Endothelial cell of coronary artery (primary cell): ENCODE measurements at places on chromosomes 2 and 18. TPM values are rescaled to one million over a fixed set of nuclear protein-coding genes. Genes with fewer than 3 reads are reported as not detected.

Gene RIF1
- total RNA-seq: 31.6 and 37.6 TPM in 2 replicates

Gene RPRM
- not detected in 2 replicates for total RNA-seq

Gene CCDC74A
- 1.6 and 2.1 TPM in 2 replicates for total RNA-seq

Gene EVX2
- not detected in 2 replicates for total RNA-seq

Gene RIT2
- total RNA-seq: not detected in 2 replicates

Gene FARP2
- 32.0 and 39.8 TPM in 2 replicates for total RNA-seq

Gene MPP4
- 7.4 and 8.9 TPM in 2 replicates for total RNA-seq

Gene RGPD6
- 35.4 and 44.7 TPM in 2 replicates for total RNA-seq

Gene DTNB
- 3.2 and 5.1 TPM in 2 replicates for total RNA-seq

Gene AOX1
- 3.9 and 14.3 TPM in 2 replicates for total RNA-seq

Gene CPS1
- 3.9 and 7.2 TPM in 2 replicates for total RNA-seq

Gene UGT1A10
- not detected in 2 replicates for total RNA-seq

Gene MARCO
- not detected in 2 replicates for total RNA-seq

Gene ASXL2
- 4.7 and 5.6 TPM in 2 replicates for total RNA-seq

Gene MCFD2
- total RNA-seq: 171 and 186 TPM in 2 replicates

Gene PLEKHM3
- total RNA-seq: 7.2 and 12.0 TPM in 2 replicates

Gene BOD1L2
- not detected in 2 replicates for total RNA-seq

Gene CELF4
- not detected in 2 replicates for total RNA-seq

Gene CD8B2
- total RNA-seq: not detected in 2 replicates

Gene RESP18
- not detected in 2 replicates for total RNA-seq

Gene MYO5B
- total RNA-seq: 0.54 and 1.4 TPM in 2 replicates

Gene DSC3
- 0.36 and 0.38 TPM in 2 replicates for total RNA-seq

Gene AMMECR1L
- 16.0 and 20.7 TPM in 2 replicates for total RNA-seq

Gene TUBA4B
- total RNA-seq: not detected in 2 replicates

Gene NCL
- 263 and 268 TPM in 2 replicates for total RNA-seq

Gene FZD7
- total RNA-seq: 0.36 and 0.85 TPM in 2 replicates

Gene DNAJC5G
- total RNA-seq: not detected in 2 replicates

Gene POTEI
- 0.09 TPM in 2 replicates for total RNA-seq

Gene ACMSD
- not detected in 2 replicates for total RNA-seq

Gene RBM44
- total RNA-seq: 0.47 and 0.81 TPM in 2 replicates

Gene RNU2-63P
- 10.1 and 284 TPM in 2 replicates for total RNA-seq

Gene RNF152
- 41.8 and 53.6 TPM in 2 replicates for total RNA-seq

Gene POTEC
- total RNA-seq: not detected in 2 replicates

Gene FOXI3
- total RNA-seq: not detected in 2 replicates

Gene NTSR2
- total RNA-seq: not detected in 2 replicates

Gene NEU4
- not detected in 2 replicates for total RNA-seq

Gene LIPG
- total RNA-seq: 48.0 and 56.4 TPM in 2 replicates

Gene OLA1
- total RNA-seq: 119 and 128 TPM in 2 replicates

Gene B3GNT7
- 0.09 TPM in 2 replicates for total RNA-seq

Gene LIMS3
- 10.1 and 28.2 TPM in 2 replicates for total RNA-seq

Gene MAB21L4
- total RNA-seq: not detected in 2 replicates

Gene CDH2
- 60.9 and 137 TPM in 2 replicates for total RNA-seq

Gene B4GALT6
- total RNA-seq: 4.8 and 9.3 TPM in 2 replicates
